ENCODE measurements at places on chromosomes 12 and 14. TPM values are rescaled to one million over a fixed set of nuclear protein-coding genes. Genes with fewer than 3 reads are reported as not detected.

RECQL gene
- total RNA-seq, result 37.7 TPM

CELA1 gene
- total RNA-seq, result not detected

PYGL gene
- 46.6 TPM for total RNA-seq

CPNE8 gene
- total RNA-seq, result 7.4 TPM

FGD4 gene
- total RNA-seq, result 48.2 TPM

OVCH1 gene
- 0.07 TPM for total RNA-seq

TAS2R43 gene
- total RNA-seq, result not detected

GRCh38 chr12:75239987-75240386, 30.3 kb upstream of the KCNC2 start:
- H3K27ac ChIP-seq, result no peak overlapping the region
- H3K27me3 ChIP-seq, result no peaks in the 10 kb centered on the region
- DNase-seq, result no peak
- H3K36me3 ChIP-seq, result no peaks in the 10 kb centered on the region

- no peak overlapping the region for H3K27ac ChIP-seq
- H3K4me3 ChIP-seq, result no peak overlapping the region
- no peak for DNase-seq
- no peaks in the 10 kb centered on the region for H3K4me1 ChIP-seq
Measured at GRCh38 chr12:8841778-8842177, 19.4 kb downstream of the A2ML1 start.

GRCh38 chr14:64804754-64805260, 74.9 kb downstream of the SPTB start:
- no peaks in the 10 kb centered on the region for H3K4me1 ChIP-seq
- H3K27me3 ChIP-seq, result no peaks in the 10 kb centered on the region
- H3K36me3 ChIP-seq, result no peaks in the 10 kb centered on the region
- H3K4me3 ChIP-seq, result no peak overlapping the region
- DNase-seq, result no peak
- no peak overlapping the region for H3K27ac ChIP-seq

DNA sequence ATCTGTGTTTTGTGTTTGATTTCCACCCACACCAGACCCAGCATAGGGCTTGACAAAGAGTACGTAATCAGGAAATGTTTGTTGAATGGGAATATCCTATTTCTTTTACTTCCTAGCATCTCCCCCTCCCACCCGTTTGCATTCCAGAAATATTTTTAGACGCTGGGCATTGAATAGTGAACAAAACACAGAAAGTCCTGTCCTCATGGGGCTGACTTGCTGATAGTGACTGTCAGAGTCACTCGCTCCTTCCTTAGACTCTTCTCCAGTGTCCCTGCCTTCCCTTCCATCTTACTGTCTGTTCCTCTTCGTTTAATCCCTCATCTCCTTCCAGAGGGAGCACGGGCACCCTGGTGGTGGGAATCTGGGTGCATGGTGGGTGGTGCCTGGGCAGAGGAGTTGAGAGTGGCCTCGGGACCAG, 53.6 kb downstream of the SLC25A47 start:
- DNase-seq, result peak; percentile 60
- H3K27me3 ChIP-seq, result no peaks in the 10 kb centered on the region
- peak overlapping the region; percentile 0 for H3K27ac ChIP-seq

GRCh38 chr12:44544018-44544417, 332.1 kb downstream of the NELL2 start:
- no peak overlapping the region for H3K27ac ChIP-seq
- no peak overlapping the region for H3K4me3 ChIP-seq
- no peaks in the 10 kb centered on the region for H3K4me1 ChIP-seq

- DNase-seq, result no peak
- H3K27ac ChIP-seq, result no peak overlapping the region
- H3K4me1 ChIP-seq, result no peaks in the 10 kb centered on the region
- no peaks in the 10 kb centered on the region for H3K36me3 ChIP-seq
- H3K27me3 ChIP-seq, result no peaks in the 10 kb centered on the region
Measured at GRCh38 chr12:62146318-62146717, 113.9 kb upstream of the USP15 start.

DNA sequence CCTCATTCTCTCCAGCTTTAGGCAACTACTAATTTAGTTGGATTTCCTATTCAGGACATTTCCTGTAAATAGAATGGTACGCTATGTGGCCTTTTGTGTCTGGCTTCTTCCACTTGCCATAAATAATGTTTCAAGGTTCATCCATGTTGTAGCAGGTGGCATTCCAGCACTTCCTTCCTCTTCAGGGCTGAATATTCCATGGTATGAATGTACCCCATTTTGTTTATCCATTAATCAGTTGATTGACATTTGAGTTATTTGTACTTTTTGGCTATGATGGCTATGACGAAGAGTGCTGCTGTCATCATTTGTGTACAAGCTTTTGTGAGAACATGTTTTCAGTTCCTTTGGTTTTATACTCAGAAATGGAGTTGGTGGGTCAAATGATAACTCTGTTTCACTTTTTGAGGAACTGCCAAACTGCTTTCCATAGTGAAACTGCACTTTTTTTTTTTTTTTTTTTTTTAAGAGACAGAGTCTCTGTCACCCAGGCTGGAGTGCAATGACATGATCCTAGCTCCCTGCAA, 6.5 kb upstream of the CDK2AP1 start:
- H3K27ac ChIP-seq, result no peak overlapping the region
- no peak overlapping the region for H3K4me3 ChIP-seq
- H3K27me3 ChIP-seq, result no peaks in the 10 kb centered on the region
- no peaks in the 10 kb centered on the region for H3K36me3 ChIP-seq

- H3K4me1 ChIP-seq, result 0 out of 2 replicates have a peak, but pooled peaks cover 2% of the 10 kb centered on the region
- no peaks in the 10 kb centered on the region for H3K27me3 ChIP-seq
- no peak overlapping the region for H3K4me3 ChIP-seq
Measured at GRCh38 chr12:98418357-98419075, 96.9 kb upstream of the TMPO start.

DNA sequence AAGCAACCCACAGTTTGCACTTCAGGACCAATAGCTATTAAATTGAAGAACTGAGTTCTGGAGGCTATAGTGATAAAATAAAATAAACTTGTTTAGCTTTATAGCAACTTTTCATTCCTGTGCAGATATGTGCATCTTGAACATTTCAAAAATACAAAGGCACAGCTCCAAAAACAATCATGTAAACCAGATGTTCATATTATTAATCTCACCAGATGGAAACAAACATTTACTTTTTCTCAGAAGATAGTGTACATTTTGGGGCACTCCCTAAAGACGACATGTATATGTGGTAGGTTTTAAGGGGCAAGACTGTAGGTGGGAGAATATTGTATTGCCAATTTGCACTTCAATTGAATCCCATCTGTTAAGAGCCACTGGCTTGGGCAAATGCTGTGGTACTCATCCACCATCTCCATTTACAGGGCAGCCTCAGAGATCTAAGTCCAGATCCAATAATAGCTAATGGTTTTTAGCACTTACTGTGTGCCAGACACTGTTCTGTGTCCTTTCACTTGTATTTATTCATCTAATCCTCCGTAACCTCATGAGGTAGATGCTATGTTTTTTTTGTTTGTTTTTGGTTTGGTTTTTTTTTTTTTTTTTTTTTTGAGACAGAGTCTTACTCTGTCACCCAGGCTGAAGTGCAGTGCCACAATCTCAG, 49.1 kb downstream of the PTGER2 start:
- no peaks in the 10 kb centered on the region for H3K27me3 ChIP-seq
- DNase-seq, result no peak
- H3K36me3 ChIP-seq, result no peaks in the 10 kb centered on the region
- no peaks in the 10 kb centered on the region for H3K4me1 ChIP-seq
- H3K4me3 ChIP-seq, result no peak overlapping the region
- H3K27ac ChIP-seq, result no peak overlapping the region
